ENCODE measurements at places on chromosomes 2 and 18.

- DNase-seq, result peak; percentile 7
These were observed 73.8 kb downstream of the RPIA start for GRCh38 chr2:88765154-88765888.

DNA sequence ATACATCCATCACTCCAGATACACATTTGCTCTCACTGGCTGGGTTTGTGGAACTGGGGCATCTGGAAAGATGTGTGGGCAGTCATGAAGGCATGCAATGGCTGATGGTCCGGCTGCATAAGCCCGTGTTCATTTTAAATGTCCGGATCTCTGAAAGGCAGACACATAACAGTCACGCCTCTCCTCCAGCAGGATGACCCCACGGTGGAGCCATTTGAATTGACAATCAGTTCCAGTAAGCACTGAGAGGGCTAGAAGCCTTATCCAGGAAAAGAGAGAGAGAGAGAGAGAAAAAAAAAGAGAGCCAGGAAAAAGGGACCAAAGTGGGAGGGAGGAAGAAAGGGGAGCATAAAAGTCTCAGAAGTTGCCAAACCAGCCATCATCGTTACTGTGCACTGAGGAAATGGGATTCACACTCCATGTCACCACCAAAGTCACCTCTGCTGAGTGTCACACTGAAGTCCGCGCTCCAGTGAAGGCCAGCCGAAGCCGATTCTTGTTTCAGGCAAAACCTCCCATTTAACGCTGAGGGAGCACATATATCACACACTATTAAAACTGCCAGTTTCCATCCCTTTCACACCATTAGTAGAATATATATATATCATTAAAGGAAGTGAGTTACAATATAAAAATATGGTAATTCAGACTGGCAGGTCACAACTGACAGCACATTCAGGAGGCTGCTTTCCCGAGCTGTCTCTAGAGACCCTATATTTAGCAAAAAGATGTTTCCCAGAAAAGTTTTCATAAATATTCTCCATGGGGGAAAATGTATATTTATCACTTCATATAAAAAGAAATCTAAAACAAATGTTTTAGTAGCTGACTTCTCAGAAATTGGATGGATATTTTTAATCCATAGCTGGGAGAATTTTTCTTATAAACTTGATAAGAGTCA is 142.0 kb downstream of the ACTR3 start:
- no peak for DNase-seq

GRCh38 chr2:144759746-144760145 is 239.8 kb upstream of the ZEB2 start:
- peak; percentile 8 for DNase-seq

GRCh38 chr18:10475654-10476291 is 21.3 kb downstream of the APCDD1 start:
- no peak for DNase-seq

- DNase-seq, result no peak
These were observed 491.0 kb upstream of the NXPH2 start for GRCh38 chr2:139271149-139271548.

GRCh38 chr18:8480506-8481328 is 128.5 kb upstream of the RAB12 start:
- DNase-seq, result peak; percentile 59
